ENCODE measurements at places on chromosomes 4 and X. TPM values are rescaled to one million over a fixed set of nuclear protein-coding genes. Genes with fewer than 3 reads are reported as not detected.

The LNX1 gene
- polyA plus RNA-seq: 1.2 TPM

The TLL1 gene
- polyA plus RNA-seq: 1.2 TPM

DNA sequence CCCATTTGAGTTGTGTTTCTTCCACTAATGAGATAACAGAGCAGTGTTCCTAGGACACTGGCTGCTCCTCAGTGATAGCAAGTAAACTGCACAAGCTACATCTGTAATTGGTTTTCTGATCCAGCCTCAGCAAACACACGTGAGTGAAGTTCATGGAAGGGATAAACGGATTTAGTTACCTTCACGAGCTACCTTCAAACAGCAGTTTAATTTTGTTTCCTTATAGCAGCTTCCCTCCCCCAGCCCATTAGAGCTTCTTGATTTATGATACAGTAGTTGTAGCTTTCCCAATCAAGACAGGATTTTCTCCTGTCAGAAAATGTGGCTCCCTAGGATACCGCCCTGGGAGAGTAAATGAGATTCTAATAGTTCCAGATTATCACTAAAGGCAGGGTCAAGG, 634.2 kb upstream of the FAT1 start:
- no peak for DNase-seq

DNA sequence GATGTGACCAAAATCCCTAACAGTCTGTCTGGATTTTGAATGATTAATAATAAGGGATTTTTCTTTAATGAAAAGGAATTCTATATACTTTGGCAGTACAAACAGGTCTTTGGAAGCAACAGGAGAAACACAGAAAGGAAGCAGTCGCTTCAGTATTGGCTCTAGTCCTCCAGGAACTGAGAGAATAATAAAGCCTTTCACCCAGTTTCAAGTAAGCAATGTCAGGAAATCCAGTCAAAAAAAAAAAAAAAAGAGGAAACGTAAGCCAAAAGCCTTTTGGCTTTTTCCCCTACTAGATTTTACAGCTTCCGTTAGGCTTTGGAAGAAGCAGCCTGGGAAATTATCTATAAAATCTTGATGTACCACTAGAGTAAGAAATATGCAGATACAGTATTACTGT, 61.7 kb upstream of the HDAC8 start:
- no peak for DNase-seq

DNA sequence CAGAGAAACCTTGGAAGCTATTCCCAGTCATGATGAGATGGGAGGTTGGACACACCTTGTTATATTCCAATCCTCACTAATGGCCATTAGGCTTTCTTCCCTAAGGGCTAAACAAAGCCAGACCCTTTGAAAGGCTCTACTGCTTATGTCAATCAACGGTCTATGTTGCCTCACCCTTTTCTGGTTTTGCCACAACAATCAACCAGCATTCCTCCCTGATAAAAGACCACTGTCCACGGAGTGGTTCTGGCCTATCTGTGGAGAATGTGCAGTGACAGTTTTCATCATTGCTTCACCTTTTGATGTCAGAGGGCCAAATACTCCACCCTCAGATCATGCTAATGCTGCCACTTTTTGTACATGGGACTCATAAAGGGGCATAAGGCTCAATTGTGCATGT, 913.4 kb downstream of the RPA4 start:
- DNase-seq: no peak

- DNase-seq: no peak
Observed at GRCh38 chr4:150518559-150518958, 63.4 kb upstream of the MAB21L2 start.

DNA sequence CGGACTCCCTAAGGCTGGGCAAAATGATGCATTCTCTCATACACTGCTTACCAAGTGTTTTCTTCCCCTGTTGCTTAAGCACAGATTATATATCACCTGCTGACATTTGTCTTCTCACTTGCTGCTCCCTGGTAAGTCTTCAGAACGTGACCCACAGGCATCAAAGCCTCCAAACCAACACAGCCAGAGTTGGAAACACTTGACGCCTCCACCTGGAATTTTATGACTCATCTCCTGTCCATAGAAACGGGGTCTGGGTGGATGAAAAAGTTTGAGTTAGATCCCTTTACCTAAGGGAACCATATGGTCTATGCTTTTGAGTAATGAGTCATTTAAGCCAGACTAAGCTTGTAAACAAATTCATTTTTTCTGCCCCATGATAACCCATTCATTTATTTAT, 251.6 kb downstream of the USP46 start:
- no peak for DNase-seq
